ENCODE measurements at places on chromosomes 1 and 21.
A peak's percentile ranks its signal among the peaks of the same experiment; 100 is the strongest.

GRCh38 chr1:18805925-18806849 is 53.3 kb downstream of the TAS1R2 start:
- no peak for DNase-seq

DNA sequence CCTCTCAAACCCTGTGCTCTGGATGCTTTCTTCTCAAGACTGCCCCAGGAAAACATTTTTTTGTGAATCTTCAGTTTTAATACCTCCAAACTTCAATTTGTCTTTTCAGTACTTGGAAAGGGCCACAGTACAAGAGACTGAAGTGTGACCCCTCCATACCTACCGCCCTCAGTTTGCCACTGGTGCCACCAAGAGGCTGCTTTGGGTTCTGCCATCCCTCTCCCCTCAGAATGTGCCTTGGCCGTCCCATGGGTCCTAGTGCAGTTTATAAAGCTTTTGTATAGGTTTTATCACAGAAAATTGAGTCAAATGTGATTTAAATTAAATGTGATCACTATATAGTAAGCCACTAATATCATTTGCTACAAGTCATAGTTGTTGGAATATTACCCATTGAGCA is 60.8 kb upstream of the PGD start:
- no peak for DNase-seq

DNA sequence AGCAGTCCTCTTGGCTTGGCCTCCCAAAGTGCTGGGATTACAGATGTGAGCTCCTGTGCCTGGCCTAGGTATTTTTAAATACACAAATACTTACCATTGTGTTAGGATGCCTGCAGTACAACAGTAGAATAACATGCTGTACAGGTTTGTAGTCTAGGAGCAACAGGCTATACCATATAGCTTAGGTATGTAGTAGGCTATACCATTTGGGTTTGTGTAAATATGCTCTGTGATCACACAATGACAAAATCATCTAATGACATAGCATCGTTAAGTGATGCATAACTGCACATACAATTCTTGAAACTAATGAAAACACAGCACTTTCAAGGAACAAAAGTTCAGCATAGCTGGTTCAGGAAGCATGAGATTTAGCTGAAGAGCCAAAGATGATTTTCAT is 12.7 kb downstream of the POU2F1 start:
- DNase-seq: no peak

- DNase-seq: no peak
Observed at GRCh38 chr1:19979494-19979977, at the start of gene PLA2G2A. PLA2G2A (minus strand) TSS chr1:19979618; CDS start chr1:19978773, 845 bp downstream.

GRCh38 chr1:4344065-4344732 is 310.2 kb upstream of the AJAP1 start:
- no peak for DNase-seq

DNA sequence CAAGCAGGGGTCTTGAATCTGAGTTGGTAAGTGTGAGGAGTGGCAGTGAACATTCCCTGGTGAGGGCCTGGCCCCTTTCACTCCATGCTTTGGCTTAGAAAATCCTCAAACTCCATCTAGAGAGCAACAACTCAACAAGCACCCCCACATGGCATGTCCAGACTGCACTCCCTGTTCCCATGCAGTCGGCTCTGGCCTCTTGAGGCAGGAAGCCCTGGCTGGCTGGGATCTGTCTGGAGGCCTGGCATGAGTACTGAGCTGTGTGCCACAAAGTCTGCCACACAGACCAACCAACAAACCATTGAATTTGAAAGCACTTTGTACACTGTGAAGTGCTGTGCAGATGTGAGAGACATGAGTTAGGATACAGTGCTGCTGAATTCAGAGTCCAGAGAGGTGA is 25.2 kb downstream of the COA7 start:
- DNase-seq: no peak

DNA sequence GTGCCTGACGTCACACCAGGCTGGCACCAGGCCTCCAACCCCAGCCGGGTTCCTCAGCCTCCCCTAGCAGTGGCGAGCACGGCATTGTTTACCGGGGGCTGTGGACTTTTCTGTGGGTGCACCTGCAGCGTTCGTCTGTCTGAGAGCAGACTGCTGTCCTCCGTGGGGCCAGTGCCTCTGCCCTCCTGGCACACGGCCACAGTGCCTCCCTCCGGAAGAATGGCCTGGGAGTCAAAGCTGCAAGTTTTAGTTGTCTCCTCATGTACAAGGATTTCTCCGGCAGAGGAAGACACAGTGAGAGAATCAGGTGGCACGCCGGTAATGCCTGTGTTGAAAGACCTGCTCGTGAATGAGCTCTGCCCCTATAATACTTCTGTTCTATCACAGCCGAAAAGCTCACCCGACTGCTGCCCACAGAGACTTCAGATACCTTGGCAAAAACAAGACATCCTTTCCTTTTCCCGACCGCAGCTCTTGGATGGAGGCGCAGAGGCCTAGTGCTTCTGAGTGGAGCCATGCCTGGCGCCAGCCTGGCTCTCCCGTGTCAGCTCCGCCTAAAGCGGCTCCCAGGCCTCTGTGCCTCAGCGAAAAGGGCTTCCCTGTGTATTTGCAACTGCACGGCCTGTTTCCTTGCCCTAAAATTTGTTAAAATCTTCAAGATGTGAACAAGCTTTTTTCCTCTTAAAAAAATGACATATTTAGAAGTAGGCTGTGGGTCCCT is 71.4 kb downstream of the AGPAT3 start:
- no peak for DNase-seq

DNA sequence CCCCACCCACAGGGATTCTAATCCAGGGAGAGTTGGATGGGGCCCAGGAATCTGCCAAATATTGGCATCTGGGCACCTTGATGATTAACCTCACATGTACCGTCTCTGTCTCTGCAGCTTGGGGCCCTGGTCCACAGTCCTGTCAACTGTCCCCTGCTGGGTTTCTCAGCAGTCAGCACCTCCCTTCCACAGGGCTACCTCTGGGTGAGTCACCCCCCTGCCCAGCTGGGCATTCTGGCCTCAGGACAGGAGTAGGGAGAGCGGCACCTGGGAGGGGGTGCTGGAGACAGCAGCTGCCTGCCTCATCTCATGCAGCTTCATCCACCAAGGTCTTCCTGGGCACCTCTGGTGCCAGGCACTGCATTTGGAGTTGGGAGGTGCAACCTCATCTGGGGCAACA is 100.6 kb upstream of the ACTL8 start:
- no peak for DNase-seq

- no peak for DNase-seq
Observed at GRCh38 chr1:16913181-16913832, 8.4 kb upstream of the CROCC start.

DNA sequence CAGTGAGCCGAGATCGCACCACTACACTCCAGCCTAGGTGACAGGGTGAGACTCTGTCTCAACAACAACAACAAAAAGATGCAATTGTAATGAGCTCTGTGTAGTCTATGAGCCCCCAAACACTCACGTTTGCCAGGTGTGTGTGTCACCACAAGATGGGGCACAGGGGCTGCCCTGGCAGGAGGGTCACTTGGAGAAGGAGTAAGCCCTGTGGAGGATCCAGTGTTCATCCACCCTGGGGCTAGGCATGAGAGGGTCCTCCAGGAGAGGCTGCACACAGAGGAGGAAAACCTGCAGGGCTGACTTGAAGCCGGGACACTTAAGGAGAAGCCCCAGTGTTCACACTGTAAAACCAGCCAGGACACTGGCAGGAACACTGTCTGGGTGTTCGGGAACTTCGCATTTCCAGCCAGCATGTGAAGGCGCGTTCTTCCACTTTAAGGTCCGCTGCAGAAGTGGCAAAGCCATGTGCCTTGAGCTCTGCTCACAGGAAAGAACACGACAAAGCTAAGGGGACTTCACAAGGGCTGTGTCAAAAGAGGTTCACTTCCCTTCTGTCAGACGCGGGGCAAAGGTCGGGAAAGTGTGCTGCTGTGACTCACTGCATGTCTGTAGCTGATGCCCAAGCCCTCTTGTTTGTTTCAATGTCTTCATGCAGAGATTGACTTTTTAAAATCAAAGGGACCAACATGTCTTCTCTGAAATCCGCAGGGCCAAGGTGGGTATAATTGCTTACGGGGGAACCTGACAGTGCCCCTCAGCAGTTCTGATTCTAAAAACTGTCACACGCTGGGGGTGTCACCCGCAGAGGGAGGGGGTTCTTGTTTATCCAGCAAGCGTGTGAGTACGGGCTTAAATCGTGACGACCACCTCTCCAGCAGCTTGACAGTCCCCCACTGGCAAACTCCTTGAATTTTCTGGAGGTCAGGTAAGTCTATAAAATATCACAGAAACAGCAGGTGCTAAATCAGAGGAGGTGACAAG is 102.8 kb downstream of the RIPK4 start:
- DNase-seq: no peak

DNA sequence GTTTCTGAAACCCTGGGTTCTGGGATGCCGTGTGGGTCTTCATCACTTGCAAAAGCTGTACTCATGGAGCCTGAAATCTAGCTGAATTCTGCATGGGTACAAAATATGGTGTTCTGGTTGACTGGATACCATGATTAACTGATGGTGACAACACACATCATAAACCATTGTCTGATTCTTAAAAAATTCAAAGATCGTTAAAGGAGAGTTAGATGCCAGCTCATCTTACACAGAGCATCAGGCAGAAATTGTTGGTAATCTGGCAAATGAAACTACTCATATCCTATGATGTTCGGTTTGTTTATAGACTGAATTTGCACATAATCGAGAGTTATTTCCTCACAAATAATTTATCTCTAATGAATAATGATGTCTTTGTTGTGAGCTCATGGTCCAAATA is 218.1 kb upstream of the PKN2 start:
- DNase-seq: no peak

- DNase-seq: no peak
Observed at GRCh38 chr1:161054805-161055204, 9.0 kb upstream of the USF1 start.

DNA sequence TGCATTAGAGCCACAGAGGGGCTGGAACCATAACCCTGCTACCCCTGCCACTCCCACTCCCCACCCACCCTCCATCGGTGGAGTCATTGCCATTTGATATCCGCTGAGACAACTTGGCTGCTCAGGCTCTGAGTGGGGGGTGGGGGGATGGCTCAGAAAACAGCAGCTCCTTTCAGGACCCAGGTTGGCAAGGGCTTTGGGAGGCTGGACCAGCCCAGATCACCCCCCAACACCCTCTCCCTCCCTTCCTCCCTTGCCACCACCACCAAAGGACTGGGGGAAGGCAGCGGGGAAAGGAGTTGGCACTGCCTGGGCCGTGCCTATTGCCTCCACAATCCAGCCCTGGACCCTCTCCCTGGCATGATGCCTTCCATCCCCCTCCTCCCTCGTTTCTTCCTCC is 1.7 kb downstream of the KCNJ10 start:
- no peak for DNase-seq

GRCh38 chr1:80799457-80799856 is 1001.3 kb upstream of the ADGRL2 start:
- no peak for DNase-seq

DNA sequence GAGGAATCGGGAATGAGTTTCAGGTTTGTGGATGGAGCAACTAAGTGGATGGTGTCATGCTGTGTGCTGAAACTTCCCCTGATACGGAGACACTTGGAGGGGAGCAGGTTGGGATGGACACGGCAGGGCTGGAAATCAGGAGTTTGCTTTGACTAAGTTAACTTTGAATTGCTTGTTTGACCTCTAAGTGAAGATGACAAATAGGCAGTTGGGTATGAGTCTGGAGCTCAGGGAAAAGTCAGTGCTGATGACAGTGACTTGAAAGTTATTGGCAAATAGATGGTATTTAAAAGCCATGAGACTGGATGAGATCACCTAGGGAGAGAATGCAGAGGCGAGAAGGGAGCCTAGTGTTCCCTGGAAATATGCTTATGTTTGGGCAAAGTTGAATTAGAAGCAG is 12.8 kb upstream of the ZSCAN20 start:
- no peak for DNase-seq

- DNase-seq: no peak
Observed at GRCh38 chr21:25509862-25510261, 97.4 kb downstream of the MRPL39 start.

GRCh38 chr1:74316302-74316701 is 81.1 kb downstream of the TNNI3K start:
- no peak for DNase-seq

DNA sequence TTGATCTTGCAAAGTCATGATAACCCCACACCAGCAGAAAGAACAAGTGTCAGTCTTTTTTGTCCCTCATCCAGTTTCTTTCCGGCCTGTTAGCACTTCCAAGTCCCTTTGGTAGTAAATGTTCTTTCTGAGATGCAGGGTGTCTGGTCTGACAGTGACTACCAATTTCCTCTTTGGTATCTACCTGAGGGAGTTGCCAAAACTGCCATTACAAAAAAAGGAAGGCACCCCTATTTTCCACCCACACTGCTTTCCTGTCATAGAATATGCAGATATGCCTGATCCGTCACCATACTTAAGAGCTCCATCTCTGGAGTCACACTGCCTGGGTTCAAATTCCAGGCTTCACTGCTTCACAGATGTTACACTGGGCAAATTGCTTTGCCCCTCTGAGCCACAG is 72.4 kb downstream of the ZNF281 start:
- DNase-seq: no peak

- peak; percentile 30 for DNase-seq
Observed at GRCh38 chr1:28359592-28360239, 9.8 kb upstream of the PHACTR4 start.

GRCh38 chr21:45356653-45357435 is 48.1 kb upstream of the COL18A1 start:
- DNase-seq: no peak

GRCh38 chr1:220882061-220882891 is 3.0 kb downstream of the HLX start:
- DNase-seq: no peak

DNA sequence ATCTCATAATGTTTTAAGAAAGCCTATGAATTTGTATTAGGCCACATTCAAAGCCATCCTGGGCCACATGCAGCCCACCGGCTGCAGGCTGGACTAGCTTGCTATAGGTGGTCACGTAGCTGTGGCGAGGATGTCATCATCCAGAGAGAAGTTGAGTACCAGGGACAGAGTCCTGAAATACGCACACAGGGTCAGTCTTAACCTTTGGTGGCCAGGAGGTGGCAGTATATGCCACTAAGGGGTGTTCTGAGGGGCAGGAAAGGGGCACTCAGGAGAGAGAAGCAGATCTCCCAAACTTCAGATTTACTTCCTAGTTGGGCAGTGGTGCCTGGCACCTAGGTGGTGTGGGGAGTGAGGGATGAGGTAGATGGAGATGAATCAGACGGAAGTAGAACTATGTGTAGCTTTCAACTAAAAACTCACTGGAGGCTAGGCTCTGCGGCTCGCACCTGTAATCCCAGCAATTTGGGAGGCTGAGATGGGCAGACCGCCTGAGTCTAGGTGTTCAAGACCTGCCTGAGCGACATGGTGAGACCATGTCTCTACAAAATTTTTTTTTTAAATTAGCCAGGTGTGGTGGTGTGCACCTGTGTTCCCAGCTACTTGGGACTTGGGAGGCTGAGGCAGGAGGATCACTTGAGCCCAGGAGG is 16.3 kb upstream of the CDK18 start:
- no peak for DNase-seq

GRCh38 chr1:19153169-19153568 is 56.9 kb downstream of the UBR4 start:
- DNase-seq: no peak

DNA sequence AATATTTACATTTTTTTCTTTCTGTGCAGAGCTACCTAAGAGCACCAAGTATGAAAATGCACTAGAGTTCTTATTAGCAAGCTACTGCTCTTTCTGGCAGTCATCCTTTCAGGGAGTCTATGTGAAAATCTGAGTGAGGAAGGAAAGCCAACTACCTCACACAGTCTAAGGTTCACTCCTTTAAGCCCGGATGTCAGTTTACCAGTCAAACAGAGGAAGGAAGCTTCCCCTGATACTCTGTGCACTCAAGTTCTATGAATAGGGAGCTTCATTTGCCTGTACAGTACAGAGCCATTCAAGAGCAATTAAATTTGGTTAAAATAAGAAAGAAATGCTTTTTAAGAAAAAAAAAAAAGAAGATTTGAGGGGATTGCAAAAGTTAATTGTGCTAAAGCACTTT is 6.9 kb downstream of the COL11A1 start:
- DNase-seq: no peak
